Right atrium auricular region (tissue), 2 donors: ENCODE measurements at places on chromosomes 6 and 20. TPM values are rescaled to one million over a fixed set of nuclear protein-coding genes. Genes with fewer than 3 reads are reported as not detected.

Gene C20orf141
- total RNA-seq = not detected

Gene RTN4IP1
- 11.9 TPM for total RNA-seq

GRCh38 chr6:117907601-117908245 is 659 bp downstream of the SLC35F1 start:
- H3K27ac ChIP-seq = no peak overlapping the region
- no peaks in the 10 kb centered on the region for H3K36me3 ChIP-seq
- H3K4me3 ChIP-seq = peak overlapping the region; percentile 56
- no peaks in the 10 kb centered on the region for H3K4me1 ChIP-seq
- DNase-seq = no peak

DNA sequence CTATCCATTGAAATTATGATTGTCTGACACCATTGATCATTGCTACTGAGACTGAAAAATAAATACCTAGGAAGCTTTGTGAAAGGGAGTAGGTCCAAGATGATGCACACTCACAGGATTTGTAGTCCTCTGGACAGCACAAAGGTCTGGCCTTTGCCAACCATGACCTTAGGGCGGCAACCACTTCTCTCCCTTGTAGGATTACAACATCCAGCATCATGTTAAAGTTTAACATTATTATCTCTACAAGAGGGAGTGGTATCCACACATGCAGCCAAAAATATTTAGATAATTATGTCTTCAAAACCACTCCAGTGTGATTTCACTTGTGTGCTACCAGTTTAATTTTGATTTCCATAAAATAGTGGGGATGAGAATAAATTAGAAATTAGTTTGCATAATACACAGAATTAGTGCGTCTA is 51.1 kb upstream of the NHSL1 start:
- no peak overlapping the region for H3K4me3 ChIP-seq
- no peak overlapping the region for H3K27ac ChIP-seq
- no peak for DNase-seq
- H3K36me3 ChIP-seq = no peaks in the 10 kb centered on the region

- no peaks in the 10 kb centered on the region for H3K27me3 ChIP-seq
- H3K36me3 ChIP-seq = peaks cover 96% of the 10 kb centered on the region
- no peaks in the 10 kb centered on the region for H3K4me1 ChIP-seq
- H3K4me3 ChIP-seq = no peak overlapping the region
These were observed 54.7 kb downstream of the RRBP1 start for GRCh38 chr20:17627101-17627955.

GRCh38 chr6:49646130-49646824 is 9.6 kb upstream of the RHAG start:
- H3K36me3 ChIP-seq = no peaks in the 10 kb centered on the region
- H3K4me3 ChIP-seq = no peak overlapping the region
- no peak for DNase-seq
- no peaks in the 10 kb centered on the region for H3K27me3 ChIP-seq
